ENCODE measurements at places on chromosomes 2 and 18. TPM values are rescaled to one million over a fixed set of nuclear protein-coding genes. Genes with fewer than 3 reads are reported as not detected.

ANKRD30BL gene
- not detected for total RNA-seq

GATA6 gene
- total RNA-seq, result 60.9 TPM

CCBE1 gene
- total RNA-seq, result 3.2 TPM

HRH4 gene
- total RNA-seq, result 0.33 TPM

DNAH6 gene
- total RNA-seq, result 0.14 TPM

SGPP2 gene
- total RNA-seq, result 2.3 TPM

SLC9A2 gene
- total RNA-seq, result 0.25 TPM

CFC1 gene
- not detected for total RNA-seq

SCLY gene
- total RNA-seq, result 10.9 TPM

KLHL14 gene
- total RNA-seq, result not detected

EDAR gene
- total RNA-seq, result 0.33 TPM

ALPP gene
- total RNA-seq, result not detected

MEP1B gene
- total RNA-seq, result not detected

HOXD13 gene
- total RNA-seq, result not detected

DNA sequence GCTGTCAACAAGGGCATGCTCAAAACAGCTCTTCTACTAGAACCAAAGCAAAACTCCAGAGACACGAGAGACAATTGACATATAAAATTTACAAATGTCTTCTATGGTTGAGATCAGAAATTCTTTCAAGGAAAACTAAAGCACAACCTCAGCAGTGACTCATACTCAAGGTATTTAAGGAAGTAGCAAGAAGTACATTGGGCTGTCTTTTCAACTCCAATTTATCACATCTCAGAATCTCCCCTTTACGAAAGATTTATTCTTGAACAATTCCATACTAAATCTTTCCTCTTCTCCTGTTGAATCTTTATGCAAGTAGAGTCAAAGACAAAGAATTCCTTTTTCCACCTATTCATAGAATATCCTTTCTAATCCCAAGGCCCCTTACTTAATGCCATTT is 324.0 kb downstream of the IRS1 start:
- no peaks in the 10 kb centered on the region for H3K27me3 ChIP-seq
- DNase-seq, result no peak
- no peaks in the 10 kb centered on the region for H3K36me3 ChIP-seq
- H3K27ac ChIP-seq, result no peak overlapping the region

- DNase-seq, result no peak
- no peaks in the 10 kb centered on the region for H3K36me3 ChIP-seq
- H3K27me3 ChIP-seq, result peaks cover 84% of the 10 kb centered on the region
- no peak overlapping the region for H3K27ac ChIP-seq
These were observed 65.4 kb upstream of the HNRNPA3 start for GRCh38 chr2:177147093-177147694.

GRCh38 chr2:38203446-38203810 is 127.5 kb upstream of the CYP1B1 start:
- no peak for DNase-seq
- no peak overlapping the region for H3K27ac ChIP-seq
- no peak overlapping the region for H3K4me3 ChIP-seq
- H3K4me1 ChIP-seq, result no peaks in the 10 kb centered on the region
- no peaks in the 10 kb centered on the region for H3K27me3 ChIP-seq

- H3K4me1 ChIP-seq, result no peaks in the 10 kb centered on the region
- H3K27ac ChIP-seq, result no peak overlapping the region
- H3K4me3 ChIP-seq, result no peak overlapping the region
- no peak for DNase-seq
- H3K36me3 ChIP-seq, result peaks cover 25% of the 10 kb centered on the region
- H3K27me3 ChIP-seq, result no peaks in the 10 kb centered on the region
These were observed 57.6 kb downstream of the SFXN5 start for GRCh38 chr2:73013936-73014335.

GRCh38 chr18:40925071-40925541 is 1029.9 kb upstream of the PIK3C3 start:
- H3K36me3 ChIP-seq, result no peaks in the 10 kb centered on the region
- H3K27ac ChIP-seq, result no peak overlapping the region
- H3K4me1 ChIP-seq, result no peaks in the 10 kb centered on the region
- H3K27me3 ChIP-seq, result no peaks in the 10 kb centered on the region
- DNase-seq, result no peak

DNA sequence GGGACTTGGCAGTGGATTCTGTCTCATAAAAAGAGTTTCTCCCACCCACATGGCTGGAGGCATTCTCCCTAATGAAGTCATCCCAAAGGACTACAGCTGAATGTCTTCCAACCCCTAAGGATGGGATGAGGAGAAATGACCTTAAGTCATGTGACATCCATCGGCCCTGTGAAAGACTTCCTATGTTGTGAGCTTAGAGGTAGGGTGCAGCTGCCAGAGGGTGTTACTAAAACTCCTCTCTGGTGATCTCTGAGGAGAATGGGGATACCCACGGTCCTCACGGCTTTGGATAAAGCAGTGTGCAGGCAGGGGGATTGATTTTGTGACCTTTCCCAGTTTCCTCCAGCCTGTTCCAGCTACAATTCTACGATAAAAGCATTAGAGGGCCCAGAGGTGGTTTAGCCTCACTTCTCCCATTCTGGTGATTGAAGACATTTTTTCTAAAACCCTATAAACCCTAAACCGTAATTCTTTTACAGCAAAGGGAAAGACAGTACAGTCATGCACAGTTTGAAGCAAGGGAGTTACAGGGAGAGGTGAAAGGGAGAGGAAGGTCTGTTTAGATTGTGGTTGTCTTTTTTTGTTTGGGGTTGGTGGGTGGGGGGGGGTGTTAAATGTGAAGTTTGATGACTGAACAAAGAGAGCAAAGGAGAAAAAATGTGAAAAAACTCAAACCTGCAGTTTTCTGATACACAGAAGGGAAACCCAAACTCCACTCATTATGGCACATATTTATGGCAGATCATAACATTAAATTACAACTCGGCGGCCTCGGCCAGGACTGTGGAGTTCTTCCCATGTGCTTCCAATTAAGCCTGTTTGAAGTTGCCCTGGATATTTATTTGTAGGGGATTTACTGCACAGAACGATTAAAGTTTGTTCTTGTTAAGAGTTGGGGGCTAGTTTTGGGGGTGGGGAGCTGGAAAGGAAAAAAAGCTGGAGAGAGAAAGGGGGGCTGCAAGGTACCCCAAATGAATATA is 26.6 kb upstream of the SLC14A2 start:
- H3K27me3 ChIP-seq, result no peaks in the 10 kb centered on the region
- no peaks in the 10 kb centered on the region for H3K36me3 ChIP-seq

GRCh38 chr18:74540652-74541421 is 6.5 kb downstream of the CNDP1 start:
- no peak overlapping the region for H3K27ac ChIP-seq
- H3K4me1 ChIP-seq, result peaks cover 24% of the 10 kb centered on the region
- H3K4me3 ChIP-seq, result no peak overlapping the region
- no peaks in the 10 kb centered on the region for H3K36me3 ChIP-seq
- DNase-seq, result no peak

DNA sequence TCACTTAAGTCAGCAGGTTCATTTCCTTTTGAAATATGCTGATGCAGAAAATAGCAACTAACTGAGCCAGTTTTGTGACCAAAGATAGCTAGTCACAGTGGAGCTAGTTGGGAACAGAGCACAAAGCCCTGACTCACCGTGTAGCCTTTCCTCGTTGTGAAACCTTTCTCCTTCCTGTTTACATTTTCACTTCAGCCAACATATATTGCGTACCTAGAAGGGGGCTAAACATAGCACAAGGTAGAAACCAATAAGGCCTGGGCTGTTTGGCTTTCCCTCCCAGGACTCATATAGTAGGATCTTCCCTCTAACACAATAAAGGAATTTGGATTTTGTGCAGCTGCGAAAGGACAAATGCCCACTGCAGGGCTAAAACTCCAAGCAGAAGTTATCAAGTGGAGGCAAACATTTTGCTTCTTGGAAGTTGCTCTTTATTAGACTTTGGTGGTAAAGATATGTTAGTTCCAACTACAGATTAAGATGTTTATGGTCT is 24.5 kb upstream of the LPIN2 start:
- no peak overlapping the region for H3K4me3 ChIP-seq
- peaks cover 4% of the 10 kb centered on the region for H3K4me1 ChIP-seq
- H3K27ac ChIP-seq, result no peak overlapping the region
- DNase-seq, result no peak
- H3K27me3 ChIP-seq, result no peaks in the 10 kb centered on the region

- H3K36me3 ChIP-seq, result no peaks in the 10 kb centered on the region
- no peak for DNase-seq
- H3K4me1 ChIP-seq, result peaks cover 7% of the 10 kb centered on the region
- H3K27me3 ChIP-seq, result peaks cover 34% of the 10 kb centered on the region
- H3K4me3 ChIP-seq, result no peak overlapping the region
- H3K27ac ChIP-seq, result no peak overlapping the region
These were observed 2114.6 kb upstream of the PIK3C3 start for GRCh38 chr18:39840406-39840805.

- no peak overlapping the region for H3K4me3 ChIP-seq
- no peaks in the 10 kb centered on the region for H3K27me3 ChIP-seq
- DNase-seq, result no peak
- H3K36me3 ChIP-seq, result peaks cover 4% of the 10 kb centered on the region
- no peak overlapping the region for H3K27ac ChIP-seq
These were observed 11.1 kb downstream of the AQP4 start for GRCh38 chr18:26854292-26854881.

GRCh38 chr2:214376618-214377285 is 34.1 kb upstream of the VWC2L start:
- no peak for DNase-seq
- no peak overlapping the region for H3K27ac ChIP-seq
- H3K36me3 ChIP-seq, result no peaks in the 10 kb centered on the region
- no peaks in the 10 kb centered on the region for H3K4me1 ChIP-seq
- no peak overlapping the region for H3K4me3 ChIP-seq

GRCh38 chr2:162014751-162015150 is 59.3 kb downstream of the DPP4 start:
- peaks cover 5% of the 10 kb centered on the region for H3K4me1 ChIP-seq
- no peak for DNase-seq
- no peaks in the 10 kb centered on the region for H3K27me3 ChIP-seq
- no peak overlapping the region for H3K27ac ChIP-seq
- no peak overlapping the region for H3K4me3 ChIP-seq

DNA sequence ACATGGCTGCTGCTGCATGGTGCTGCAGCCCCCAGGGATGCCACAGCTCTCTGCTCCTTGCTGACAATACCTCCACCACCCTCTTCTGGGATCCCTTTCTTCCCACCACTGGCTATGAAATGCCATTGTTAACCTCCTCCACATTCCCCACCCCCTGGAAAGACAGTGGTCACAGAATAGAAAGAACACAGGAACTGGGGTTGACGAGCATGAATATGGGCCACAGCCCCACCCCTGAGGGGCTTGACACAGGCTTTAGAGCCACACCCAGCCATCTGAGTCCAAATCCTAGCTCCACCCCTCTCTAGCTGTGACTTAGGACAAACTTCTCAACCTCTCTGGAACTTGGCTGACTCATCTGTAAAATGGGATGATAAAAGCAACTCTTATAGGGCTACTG is 47.3 kb downstream of the TMEM163 start:
- peaks cover 3% of the 10 kb centered on the region for H3K4me1 ChIP-seq
- no peak for DNase-seq
- H3K4me3 ChIP-seq, result no peak overlapping the region
- H3K27ac ChIP-seq, result no peak overlapping the region
- no peaks in the 10 kb centered on the region for H3K36me3 ChIP-seq
- peaks cover 8% of the 10 kb centered on the region for H3K27me3 ChIP-seq

DNA sequence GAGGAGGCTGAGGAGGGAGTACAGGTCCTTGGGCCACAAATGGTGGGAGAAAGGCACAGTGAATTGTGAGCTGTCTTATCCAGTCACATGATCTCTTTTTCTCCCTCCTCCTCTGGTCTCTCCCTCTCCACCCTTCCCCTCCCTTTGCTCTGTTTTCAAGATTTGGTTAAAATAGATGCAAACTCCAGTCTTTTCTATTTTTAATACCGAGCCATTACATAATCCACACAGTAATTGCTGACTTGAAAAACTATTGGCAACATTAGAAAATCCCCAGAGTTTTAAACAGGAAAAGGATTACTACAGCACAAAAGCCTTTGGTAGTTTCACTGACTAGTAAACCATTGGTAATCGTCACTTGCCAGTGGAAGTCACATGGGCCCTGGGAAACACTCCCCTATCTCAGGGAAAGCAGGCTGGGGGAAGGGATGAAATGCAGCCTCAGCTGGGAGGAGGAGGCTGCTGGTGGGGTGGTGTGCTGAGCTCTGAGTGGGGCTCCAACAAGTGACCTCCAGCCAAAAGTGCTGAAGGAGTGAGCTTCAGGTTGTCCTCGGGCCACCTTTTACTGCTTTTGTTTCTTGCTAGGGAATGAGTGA is 57.4 kb upstream of the PCBP1 start:
- H3K4me3 ChIP-seq, result peak overlapping the region; percentile 6
- peak; percentile 54 for DNase-seq
- H3K4me1 ChIP-seq, result peaks cover 31% of the 10 kb centered on the region
- H3K36me3 ChIP-seq, result peaks cover 10% of the 10 kb centered on the region

DNA sequence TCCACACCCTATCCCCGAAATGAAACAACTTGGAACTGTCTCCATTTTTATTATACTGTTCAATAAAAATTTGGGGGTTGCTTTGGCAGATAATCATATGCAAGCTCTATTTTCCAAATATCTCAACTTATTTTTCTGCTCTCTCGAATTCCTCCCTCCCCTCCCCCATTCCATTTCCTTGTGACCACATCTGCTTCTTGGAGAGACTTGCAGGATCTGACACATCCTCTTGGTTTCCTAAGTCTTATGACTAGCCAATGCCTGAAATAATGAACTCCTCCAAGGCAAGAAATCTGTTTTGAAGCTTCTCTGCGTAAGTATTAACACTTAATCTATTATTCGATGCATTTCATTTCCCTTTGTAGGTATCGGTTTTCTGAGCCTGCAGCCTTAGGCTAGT is 16.1 kb downstream of the TGIF1 start:
- H3K4me1 ChIP-seq, result peaks cover 14% of the 10 kb centered on the region
- no peaks in the 10 kb centered on the region for H3K27me3 ChIP-seq
- H3K27ac ChIP-seq, result no peak overlapping the region
- H3K36me3 ChIP-seq, result peaks cover 10% of the 10 kb centered on the region
- no peak for DNase-seq

DNA sequence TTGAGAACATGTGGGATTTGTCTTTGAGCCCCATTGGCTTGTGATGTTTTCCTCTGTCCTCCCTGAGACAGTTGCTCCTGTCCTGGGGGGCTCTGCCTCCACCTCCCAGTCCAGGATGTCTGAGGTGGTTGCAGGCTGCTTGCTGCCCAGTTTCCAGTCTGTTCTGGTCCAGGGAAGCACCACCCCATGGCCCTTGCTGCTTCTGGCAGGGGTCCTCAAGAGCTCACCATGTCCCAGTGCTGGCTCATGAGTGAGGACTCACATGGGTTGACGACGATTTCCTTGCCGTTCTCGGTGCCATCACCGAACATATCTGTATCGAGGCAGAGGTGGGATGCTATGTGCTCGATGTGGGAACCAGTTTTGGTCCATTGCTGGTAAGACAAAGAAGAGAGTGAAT is 103.4 kb upstream of the CAPN13 start:
- no peaks in the 10 kb centered on the region for H3K27me3 ChIP-seq
- no peaks in the 10 kb centered on the region for H3K36me3 ChIP-seq
- H3K4me1 ChIP-seq, result no peaks in the 10 kb centered on the region
- no peak for DNase-seq

DNA sequence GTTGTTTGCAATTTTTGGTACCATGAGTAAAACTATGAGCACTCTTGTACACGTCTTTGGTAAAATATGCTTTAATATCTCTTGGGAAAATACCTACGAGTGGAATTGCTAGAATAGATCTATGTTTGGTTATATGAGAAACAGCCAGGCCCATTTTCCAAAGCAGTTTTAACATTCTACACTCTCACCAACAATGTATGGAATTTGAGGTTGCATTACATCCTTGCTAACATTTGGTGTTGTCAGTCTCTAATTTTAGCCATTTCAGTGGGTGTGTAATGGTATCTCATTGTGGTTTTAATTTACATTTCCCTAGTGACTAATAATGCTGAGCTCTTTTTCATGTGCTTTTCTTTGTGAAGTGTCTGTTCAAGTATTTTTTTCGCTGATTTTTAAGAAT is 118.9 kb upstream of the TCF4 start:
- no peak overlapping the region for H3K4me3 ChIP-seq
- DNase-seq, result no peak
- H3K4me1 ChIP-seq, result no peaks in the 10 kb centered on the region
- no peaks in the 10 kb centered on the region for H3K27me3 ChIP-seq

Data from left ventricle myocardium inferior (tissue), 1 donor.